ENCODE measurements at places on chromosomes 5 and 9.

- DNase-seq, result no peak
These were observed 457.3 kb upstream of the DMAC1 start for GRCh38 chr9:8256880-8257279.

- no peak for DNase-seq
These were observed 61.2 kb upstream of the GCNT4 start for GRCh38 chr5:75113354-75114113.

GRCh38 chr9:127058011-127058644, 64.3 kb downstream of the ANGPTL2 start:
- no peak for DNase-seq

- DNase-seq, result no peak
These were observed 42.4 kb downstream of the HOMER1 start for GRCh38 chr5:79471556-79471955.

- no peak for DNase-seq
These were observed 57.8 kb upstream of the RAI14 start for GRCh38 chr5:34598177-34598794.

DNA sequence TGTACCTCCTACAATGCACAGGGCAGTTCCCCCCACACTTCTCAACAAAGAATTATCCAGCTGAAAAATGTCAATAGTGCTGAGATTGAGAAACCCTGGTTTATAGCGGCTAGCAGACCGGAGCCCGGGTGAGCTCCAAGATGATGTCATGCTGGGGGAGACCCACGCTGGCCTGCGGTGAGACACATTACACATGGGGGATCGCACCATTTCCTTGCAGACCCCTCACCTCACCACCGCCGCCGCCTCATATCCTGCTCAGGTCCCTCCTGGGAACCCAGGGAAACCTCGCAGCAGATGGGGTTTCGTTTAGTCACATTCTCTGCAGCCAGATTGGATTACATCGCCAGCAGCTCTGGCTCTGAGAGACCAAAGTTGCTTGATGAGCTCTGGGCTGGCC, 14.7 kb upstream of the TNC start:
- DNase-seq, result peak; percentile 20

DNA sequence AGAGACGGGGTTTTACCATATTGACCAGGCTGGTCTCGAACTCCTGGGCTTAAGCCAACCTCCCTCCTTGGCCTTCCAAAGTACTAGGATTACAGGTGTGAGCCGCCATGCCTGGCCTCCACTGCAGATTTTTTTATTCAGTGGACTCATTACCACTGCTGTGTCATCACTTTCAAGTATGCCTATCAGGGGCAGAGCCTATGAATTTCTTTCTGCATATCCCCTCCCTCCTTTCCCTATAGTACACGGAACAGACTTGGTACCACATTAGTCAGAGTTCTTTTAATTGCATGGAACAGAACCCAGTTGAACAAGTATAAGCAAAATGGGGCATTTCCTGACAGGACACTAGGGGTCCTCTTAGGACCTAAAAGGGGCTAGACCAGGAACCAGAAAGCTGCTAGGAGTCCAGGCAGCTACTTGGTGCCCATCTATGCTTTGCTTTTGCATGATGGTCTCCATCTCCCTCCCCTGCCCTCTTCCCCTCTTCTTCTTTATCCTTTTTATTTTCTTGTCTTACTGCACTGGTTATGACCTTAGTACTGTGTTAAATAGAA, 5.8 kb downstream of the BSPRY start:
- peak; percentile 39 for DNase-seq

GRCh38 chr5:140207250-140207964, 32.4 kb downstream of the CYSTM1 start:
- DNase-seq, result no peak

DNA sequence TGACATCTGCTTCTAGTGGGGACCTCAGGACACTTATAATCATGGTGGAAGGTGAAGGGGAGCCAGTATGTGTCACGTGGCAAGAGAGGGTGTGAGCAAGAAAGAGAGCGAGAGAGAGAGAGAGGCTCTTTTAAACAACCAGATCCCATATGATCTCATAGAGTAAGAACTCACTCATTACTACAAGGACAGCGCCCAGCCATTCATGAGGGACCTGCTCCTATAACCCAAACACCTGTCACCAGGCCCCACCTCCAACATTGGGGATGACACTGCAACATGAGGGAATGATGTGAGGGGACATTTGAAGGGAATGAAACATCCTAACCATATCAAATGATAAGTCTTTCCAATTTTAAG, 427.5 kb downstream of the EFNA5 start:
- DNase-seq, result no peak

DNA sequence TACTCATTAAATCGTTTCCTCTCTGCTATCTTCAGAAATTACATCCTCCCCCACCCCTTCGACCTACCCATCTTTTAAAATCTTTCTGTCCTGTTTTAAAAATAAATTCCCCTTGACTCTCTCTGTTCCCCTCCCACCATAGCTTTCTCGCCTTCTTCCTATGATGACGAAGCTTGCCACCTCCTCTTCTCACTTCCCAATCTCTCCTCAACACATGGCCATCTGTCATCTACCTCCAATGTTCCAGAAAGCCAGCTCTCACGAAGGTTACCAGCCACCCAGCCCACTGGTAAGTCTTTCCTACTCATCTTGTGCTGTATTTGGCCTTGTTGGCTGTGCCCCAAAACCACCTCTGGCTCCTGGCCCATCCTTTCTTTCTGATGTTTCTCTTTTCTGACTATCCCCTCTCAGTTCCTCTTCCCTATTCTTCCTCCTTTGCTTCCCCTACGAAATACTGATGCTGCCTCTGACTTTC, 346.3 kb downstream of the ENC1 start:
- DNase-seq, result no peak

- DNase-seq, result no peak
These were observed 14.8 kb downstream of the BARHL1 start for GRCh38 chr9:132597073-132597775.

DNA sequence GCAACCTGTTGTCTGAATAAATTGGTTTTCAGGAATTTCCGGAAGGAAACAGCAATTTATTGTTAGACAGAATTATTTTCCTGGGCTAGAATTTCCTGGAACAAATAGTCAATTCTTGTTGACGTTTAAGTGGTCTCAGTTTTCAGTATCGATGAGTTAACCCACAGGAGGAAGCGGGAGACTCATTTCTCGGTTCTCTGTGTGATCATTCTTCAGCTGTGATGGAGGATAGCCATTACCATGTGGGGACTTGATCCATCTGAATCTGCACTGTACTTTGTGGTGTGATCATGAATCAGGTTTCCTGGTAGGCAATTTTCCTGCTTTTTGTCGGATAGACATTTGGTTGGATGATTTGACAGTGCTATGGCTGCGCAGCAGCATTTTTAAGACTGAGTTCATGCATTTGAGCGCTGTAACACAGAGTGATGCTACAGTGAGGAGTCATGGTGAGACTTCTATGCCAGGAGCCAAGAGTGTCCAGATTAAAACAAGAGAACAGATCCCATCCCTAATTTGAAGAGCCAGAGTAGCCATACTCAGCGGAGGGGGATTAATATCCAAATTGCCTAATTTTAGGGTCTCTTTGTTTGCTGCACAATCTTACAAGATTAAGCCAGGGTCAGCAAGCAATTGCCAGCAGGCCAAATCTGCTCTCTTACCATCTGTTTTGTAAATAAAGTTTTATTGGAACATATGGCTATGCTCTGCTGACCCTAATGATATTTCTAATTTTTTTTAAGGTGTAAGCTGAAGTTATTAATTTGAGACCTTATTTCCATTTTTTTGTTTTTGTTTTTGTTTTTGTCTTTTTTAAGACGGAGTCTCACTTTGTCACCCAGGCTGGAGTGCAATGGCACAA, 355.9 kb downstream of the RAB3C start:
- DNase-seq, result no peak

GRCh38 chr5:113546703-113547183, 33.2 kb downstream of the YTHDC2 start:
- peak; percentile 4 for DNase-seq

- DNase-seq, result no peak
These were observed 1402.7 kb upstream of the DMAC1 start for GRCh38 chr9:9202276-9202675.

DNA sequence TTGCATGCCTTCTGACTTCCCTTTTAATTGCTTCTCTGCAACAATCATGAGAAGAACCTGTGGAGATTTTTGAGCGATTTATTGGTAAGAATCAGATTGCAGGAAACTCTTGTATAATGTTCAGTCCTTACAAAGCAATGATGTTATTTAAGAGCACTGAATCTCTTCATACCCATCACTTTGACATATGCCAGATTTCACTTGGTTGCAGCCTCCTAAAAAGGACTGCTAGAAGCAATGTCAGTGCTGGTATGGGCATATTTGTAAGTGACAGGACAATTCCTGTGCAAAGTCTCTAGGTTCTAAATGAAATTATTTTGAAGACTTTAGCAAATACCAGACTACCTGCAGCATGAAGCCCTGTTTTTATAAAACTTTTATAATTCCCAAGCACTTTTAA, 2272.7 kb upstream of the WWC1 start:
- DNase-seq, result no peak

GRCh38 chr9:113646946-113647914, 183.7 kb downstream of the RGS3 start:
- DNase-seq, result no peak

GRCh38 chr9:131657456-131657855, 82.4 kb downstream of the RAPGEF1 start:
- DNase-seq, result no peak

DNA sequence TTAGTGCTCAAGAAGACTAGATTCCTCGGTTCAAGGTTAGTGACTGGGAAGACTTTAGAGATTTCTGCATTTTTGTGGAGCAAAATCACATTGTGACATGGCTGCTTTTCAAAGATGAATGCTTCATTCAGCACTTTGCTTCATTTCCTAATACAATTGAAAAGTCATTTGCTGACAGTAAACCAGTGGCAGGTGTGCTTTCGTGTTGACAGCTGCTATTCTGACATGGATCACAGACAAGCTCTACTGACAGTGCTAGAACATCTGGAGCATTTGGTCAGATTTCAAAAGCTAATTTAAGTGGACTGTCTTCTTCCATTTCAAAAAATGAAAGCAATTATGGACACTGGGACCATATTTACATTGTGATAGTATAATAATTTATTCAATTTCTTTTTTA, 1060.1 kb downstream of the PTPRD start:
- DNase-seq, result no peak

DNA sequence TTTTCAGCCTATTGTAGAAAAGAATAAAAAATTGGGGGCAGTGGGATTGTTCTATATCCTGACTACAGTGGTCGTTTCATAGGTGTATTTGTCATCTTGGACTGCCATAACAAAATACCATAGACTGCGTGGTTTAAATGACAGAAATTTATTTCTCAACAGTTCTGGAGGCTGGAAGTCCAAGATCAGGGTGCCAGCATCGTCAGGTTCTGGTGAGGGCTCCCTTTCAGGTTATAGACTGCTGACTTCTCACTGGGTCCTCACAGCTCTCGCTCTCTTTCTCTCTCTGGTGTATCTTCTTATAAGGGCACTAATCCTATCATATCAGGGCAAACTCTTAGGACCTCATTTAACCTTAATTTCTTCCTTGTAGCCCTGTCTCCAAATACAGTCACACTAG, 356.7 kb upstream of the TRPC7 start:
- DNase-seq, result no peak

DNA sequence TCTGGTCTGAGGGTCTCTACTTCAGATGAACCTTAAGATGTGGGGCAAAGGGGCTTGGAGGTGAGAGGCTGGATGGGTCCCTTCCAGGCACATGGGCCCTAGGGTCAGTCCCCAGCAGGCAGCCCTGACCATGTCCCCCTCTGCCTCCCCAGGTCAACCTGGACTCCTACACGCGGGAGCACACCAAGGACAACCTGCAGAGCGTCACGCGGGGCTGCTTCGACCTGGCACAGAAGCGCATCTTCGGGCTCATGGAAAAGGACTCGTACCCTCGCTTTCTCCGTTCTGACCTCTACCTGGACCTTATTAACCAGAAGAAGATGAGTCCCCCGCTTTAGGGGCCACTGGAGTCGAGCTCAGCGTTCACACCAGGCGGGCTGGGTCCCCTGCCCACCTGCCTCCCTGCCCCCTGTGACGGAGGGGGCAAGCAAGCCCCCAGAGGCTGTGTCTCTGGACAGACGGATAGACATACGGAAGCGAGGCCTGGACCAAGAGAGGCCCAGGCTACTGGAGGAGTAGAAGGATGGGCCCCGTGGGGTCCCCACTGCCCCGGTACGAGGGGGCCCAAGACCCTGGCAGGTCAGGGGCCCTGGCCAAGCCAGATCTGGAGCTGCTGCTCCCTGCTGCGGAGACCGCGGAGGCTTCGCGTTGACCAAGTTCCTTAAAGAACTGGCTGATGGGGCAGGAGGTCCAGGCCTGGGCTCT, 133.2 kb downstream of the RGS3 start:
- no peak for DNase-seq

- no peak for DNase-seq
These were observed 54.1 kb upstream of the CEMIP2 start for GRCh38 chr9:71822456-71822855.

DNA sequence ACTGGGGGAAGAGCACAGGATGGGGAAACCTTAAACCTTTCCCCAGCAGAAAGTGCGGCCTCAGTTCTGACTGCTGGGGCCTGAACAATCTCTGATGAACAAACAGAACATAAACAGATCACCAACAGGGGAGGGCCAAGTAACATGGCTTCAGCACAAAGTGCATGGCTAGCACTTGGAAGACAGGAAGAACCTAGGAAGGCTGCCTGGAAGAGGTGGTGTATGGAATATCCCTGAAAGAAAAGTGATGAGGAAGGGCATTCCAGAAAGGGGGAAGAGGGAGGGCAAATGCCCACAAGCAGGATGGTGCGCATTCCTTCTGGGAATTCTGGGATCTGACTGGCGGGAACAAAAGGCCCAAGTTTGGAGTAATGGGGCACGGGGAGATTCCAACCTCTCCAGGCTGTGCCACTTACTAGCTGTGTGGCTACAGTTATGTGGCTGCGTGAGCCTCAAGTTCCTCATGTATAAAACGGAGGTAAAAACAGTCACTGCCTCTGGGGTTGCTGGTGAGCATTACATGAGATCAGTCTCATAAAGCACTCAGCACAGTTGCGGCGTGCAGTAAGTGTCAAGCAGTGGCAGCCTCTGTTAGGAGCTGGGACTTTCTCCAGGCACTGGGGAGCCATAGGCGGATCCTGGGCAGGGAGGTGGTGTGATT, 1.6 kb downstream of the PDGFRB start:
- peak; percentile 74 for DNase-seq

GRCh38 chr5:54362434-54362833, 52.1 kb upstream of the ARL15 start:
- no peak for DNase-seq

- DNase-seq, result no peak
These were observed 70.8 kb upstream of the LPCAT1 start for GRCh38 chr5:1594357-1595106.

DNA sequence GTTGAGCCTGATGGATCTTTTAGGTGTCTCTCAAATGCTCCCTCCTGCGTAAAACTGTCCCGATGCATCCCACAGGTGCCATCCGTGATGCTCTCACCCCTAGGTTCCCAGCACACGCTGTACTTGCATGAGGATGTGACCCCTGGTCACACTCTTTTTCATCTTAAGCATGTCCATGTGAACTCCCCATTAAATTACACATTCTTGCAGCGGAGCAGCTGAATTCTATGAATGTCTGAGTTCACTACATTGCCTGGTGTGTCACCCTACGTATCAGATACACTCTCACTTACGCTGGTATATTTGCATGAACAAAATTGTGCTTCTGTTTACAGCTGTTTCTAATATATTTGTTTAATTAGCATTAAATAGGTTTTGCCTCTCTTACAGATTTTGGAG, 105.3 kb upstream of the RETREG1 start:
- DNase-seq, result no peak

GRCh38 chr9:83622433-83622938, 457 bp upstream of the IDNK start:
- peak; percentile 12 for DNase-seq

Data from NB4 (cell line).